ENCODE measurements at places on chromosomes 5 and 9. TPM values are rescaled to one million over a fixed set of nuclear protein-coding genes. Genes with fewer than 3 reads are reported as not detected.

SMIM23 gene
- total RNA-seq = not detected

RICTOR gene
- 42.7 TPM for total RNA-seq

DNA sequence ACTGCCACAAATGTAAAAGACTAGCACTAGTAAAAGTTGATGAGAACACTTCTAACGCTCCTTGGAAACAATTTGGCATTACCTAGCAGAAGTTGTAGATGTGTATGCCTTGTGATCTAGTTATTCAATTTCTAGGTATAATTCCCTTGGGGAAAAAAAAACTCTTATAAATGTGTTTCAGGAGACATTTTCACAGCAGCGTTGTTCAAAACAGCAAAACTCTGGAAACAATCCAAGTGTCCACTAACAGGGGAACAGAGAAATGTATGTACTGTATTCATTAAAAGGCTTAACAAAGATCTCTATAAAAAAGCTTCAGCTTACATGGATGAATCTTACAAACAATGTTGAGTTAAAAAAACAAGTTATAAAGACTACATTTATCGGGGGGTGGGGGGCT lies 30.4 kb downstream of the NR3C1 start:
- no peaks in the 10 kb centered on the region for H3K36me3 ChIP-seq
- no peak overlapping the region for H3K4me3 ChIP-seq
- peaks cover 46% of the 10 kb centered on the region for H3K4me1 ChIP-seq
- H3K27me3 ChIP-seq = no peaks in the 10 kb centered on the region
- no peak for DNase-seq

DNA sequence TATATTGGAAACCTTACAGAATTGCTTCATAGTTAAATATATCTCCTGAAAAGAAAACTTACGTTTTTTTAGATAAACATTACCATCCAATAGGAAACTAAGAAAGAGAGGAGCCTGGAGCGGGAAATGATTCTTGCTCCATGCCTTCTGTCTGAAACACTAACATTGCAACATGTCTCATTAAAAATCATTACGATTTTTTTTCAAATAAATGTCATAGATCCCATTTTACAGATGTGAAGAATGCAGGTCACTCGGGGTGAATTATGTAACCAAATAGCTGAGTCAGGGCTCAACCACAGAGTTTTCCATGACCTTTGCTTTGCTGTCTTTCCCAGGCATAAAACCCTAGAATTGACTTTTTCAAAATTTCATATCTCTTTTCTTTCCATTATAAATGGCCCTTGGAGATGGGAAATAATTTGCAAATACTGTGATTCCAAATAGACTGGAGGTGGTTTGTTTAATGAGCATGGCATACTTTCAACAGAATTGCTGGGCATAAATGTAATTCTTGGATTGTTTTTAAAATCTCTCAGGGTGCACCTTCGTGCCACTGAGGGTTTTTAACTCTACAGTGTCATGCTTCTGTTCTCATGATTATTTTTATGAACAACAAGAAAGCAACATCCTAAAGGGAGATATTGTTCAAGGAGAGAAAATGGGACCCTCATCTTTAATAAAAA lies 302.8 kb downstream of the EBF1 start:
- no peaks in the 10 kb centered on the region for H3K36me3 ChIP-seq
- no peaks in the 10 kb centered on the region for H3K4me1 ChIP-seq
- H3K27me3 ChIP-seq = peaks cover 17% of the 10 kb centered on the region
- no peak overlapping the region for H3K4me3 ChIP-seq
- H3K27ac ChIP-seq = no peak overlapping the region

GPX3 gene
- total RNA-seq = not detected

GRCh38 chr9:7067169-7067568 lies 309.4 kb downstream of the KDM4C start:
- H3K4me1 ChIP-seq = no peaks in the 10 kb centered on the region
- no peak overlapping the region for H3K4me3 ChIP-seq
- H3K27me3 ChIP-seq = no peaks in the 10 kb centered on the region
- H3K36me3 ChIP-seq = peaks cover 4% of the 10 kb centered on the region
- DNase-seq = no peak
- H3K27ac ChIP-seq = no peak overlapping the region

OR2Y1 gene
- not detected for total RNA-seq

- H3K36me3 ChIP-seq = no peaks in the 10 kb centered on the region
- DNase-seq = no peak
- no peak overlapping the region for H3K4me3 ChIP-seq
- no peaks in the 10 kb centered on the region for H3K27me3 ChIP-seq
- no peak overlapping the region for H3K27ac ChIP-seq
- H3K4me1 ChIP-seq = peaks cover 2% of the 10 kb centered on the region
Observed at GRCh38 chr9:134518004-134518606, 123.5 kb upstream of the COL5A1 start.

FAM170A gene
- not detected for total RNA-seq

DNA sequence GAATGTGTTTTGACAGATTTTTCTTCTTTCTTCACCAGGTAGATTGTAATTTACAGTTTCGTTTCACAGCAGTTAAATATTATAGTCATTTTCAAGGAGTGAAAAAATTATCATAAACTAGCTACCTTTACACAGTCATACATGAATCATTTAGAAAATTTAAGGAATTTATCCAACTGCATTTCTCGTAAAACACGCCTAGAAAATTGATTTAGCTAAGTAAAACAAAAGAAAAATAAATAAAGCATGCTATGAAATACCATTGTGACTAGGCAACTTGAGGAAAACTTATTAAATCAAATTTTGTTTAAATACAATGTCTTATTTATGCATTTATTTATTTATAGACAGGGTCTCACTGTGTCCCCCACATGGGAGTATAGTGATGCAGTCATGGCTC lies 109.9 kb upstream of the EMB start:
- H3K4me1 ChIP-seq = peaks cover 16% of the 10 kb centered on the region
- no peaks in the 10 kb centered on the region for H3K27me3 ChIP-seq
- no peak for DNase-seq
- no peak overlapping the region for H3K4me3 ChIP-seq
- no peak overlapping the region for H3K27ac ChIP-seq
- no peaks in the 10 kb centered on the region for H3K36me3 ChIP-seq

GRCh38 chr9:121388140-121388905 lies 18.3 kb upstream of the STOM start:
- H3K4me1 ChIP-seq = peaks cover 12% of the 10 kb centered on the region
- H3K27me3 ChIP-seq = no peaks in the 10 kb centered on the region
- H3K4me3 ChIP-seq = no peak overlapping the region
- DNase-seq = no peak
- no peak overlapping the region for H3K27ac ChIP-seq

- no peaks in the 10 kb centered on the region for H3K4me1 ChIP-seq
- no peak overlapping the region for H3K4me3 ChIP-seq
- H3K27ac ChIP-seq = no peak overlapping the region
- no peaks in the 10 kb centered on the region for H3K36me3 ChIP-seq
- DNase-seq = no peak
Observed at GRCh38 chr5:2542821-2543220, 208.7 kb downstream of the IRX2 start.

DNA sequence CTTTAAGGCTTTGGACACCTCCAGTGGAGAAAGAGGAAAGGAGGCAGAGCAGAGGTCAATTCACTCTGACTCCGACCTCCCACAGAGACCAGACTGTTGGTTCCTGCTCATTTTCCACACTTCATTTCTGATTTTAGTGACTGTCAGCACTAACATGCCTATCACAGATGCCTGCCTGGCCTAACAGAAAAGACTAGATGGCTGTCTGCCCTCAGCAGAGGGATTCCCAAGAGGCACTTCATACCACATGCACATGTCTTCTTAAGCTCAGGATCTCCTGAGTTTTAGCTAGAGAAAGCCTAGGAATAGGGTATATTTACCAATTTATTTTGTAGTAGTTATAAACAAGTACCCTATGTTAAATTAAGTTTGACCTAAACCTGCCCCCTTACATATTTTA lies 336.0 kb downstream of the ENC1 start:
- no peaks in the 10 kb centered on the region for H3K36me3 ChIP-seq
- H3K27ac ChIP-seq = no peak overlapping the region
- peaks cover 9% of the 10 kb centered on the region for H3K27me3 ChIP-seq
- H3K4me3 ChIP-seq = no peak overlapping the region
- DNase-seq = no peak

- no peak for DNase-seq
- no peak overlapping the region for H3K27ac ChIP-seq
- peaks cover 11% of the 10 kb centered on the region for H3K36me3 ChIP-seq
- H3K4me1 ChIP-seq = no peaks in the 10 kb centered on the region
- H3K4me3 ChIP-seq = no peak overlapping the region
Observed at GRCh38 chr5:21181609-21182125, 1193.7 kb upstream of the CDH18 start.

DNA sequence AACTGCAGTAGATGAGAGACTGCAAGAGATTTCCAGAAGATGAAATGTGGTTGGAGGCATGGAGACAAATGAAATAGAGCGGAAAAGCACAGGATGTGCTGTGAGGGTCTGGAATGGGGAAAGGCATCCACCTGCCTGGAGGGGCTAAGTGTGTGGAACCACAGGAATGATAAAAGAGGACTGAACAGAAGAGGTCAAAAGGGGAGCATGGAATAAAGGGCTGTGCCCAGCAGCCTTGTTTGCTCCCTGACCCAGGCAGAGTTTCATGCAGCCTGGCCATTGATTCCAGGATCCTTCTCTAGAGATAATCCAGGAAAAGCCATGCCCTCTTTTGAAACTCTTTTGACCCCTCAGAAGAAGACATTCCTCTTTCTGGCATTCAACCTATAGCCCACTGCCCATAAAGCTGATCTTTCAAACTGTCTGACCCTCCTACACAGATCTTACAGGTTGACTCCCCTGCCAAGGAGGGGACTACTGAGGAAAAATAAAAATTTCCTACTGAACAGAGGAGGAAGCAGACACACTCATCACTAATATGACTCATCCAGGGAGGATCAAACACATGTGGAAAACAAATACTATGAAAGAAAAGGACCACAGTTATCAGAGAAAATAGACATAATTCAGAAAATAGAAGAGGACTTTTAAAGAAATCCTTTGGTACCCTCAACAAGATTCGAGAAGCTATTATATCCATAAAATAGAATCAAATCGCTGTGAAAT lies 273.5 kb upstream of the PCSK5 start:
- H3K36me3 ChIP-seq = no peaks in the 10 kb centered on the region
- H3K4me1 ChIP-seq = no peaks in the 10 kb centered on the region
- H3K27ac ChIP-seq = no peak overlapping the region

- peaks cover 7% of the 10 kb centered on the region for H3K36me3 ChIP-seq
- H3K4me3 ChIP-seq = no peak overlapping the region
- peaks cover 56% of the 10 kb centered on the region for H3K27me3 ChIP-seq
- H3K27ac ChIP-seq = no peak overlapping the region
- no peak for DNase-seq
- peaks cover 11% of the 10 kb centered on the region for H3K4me1 ChIP-seq
Observed at GRCh38 chr5:124730381-124730780, 16.1 kb downstream of the ZNF608 start.

GRCh38 chr5:121399879-121400278 lies 451.8 kb upstream of the FTMT start:
- no peak for DNase-seq
- no peaks in the 10 kb centered on the region for H3K27me3 ChIP-seq
- H3K36me3 ChIP-seq = no peaks in the 10 kb centered on the region
- H3K27ac ChIP-seq = no peak overlapping the region
- H3K4me1 ChIP-seq = no peaks in the 10 kb centered on the region

ZFP2 gene
- total RNA-seq = 0.12 TPM

ADAMTSL1 gene
- total RNA-seq = not detected

CD274 gene
- 97.1 TPM for total RNA-seq

DNA sequence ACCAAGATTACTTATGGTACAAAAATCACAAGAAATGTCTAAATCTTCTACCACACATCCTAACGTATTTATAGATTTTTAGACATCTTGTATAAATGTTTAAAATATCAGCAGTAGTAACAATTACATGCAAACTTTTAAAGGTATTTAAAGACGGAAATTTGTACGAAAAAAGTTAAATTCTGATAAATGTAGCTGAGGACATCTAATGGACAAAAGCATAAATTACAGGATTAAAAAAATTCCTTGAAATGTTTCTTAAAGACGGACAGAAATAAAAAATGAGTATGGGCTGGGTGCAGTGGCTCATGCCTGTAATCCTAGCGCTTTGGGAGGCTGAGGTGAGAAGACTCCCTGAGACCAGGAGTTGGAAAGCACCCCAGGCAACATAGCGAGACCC lies 15.8 kb downstream of the ERCC8 start:
- H3K36me3 ChIP-seq = peaks cover 9% of the 10 kb centered on the region
- no peak for DNase-seq
- no peaks in the 10 kb centered on the region for H3K27me3 ChIP-seq
- no peaks in the 10 kb centered on the region for H3K4me1 ChIP-seq
- H3K27ac ChIP-seq = no peak overlapping the region
- H3K4me3 ChIP-seq = no peak overlapping the region

GRCh38 chr5:89996335-89996734 lies 413.2 kb downstream of the CETN3 start:
- H3K4me1 ChIP-seq = no peaks in the 10 kb centered on the region
- no peak overlapping the region for H3K4me3 ChIP-seq
- no peaks in the 10 kb centered on the region for H3K36me3 ChIP-seq
- no peak for DNase-seq

GRCh38 chr9:114163517-114163951 lies 8.2 kb downstream of the COL27A1 start:
- peaks cover 5% of the 10 kb centered on the region for H3K27me3 ChIP-seq
- H3K4me1 ChIP-seq = no peaks in the 10 kb centered on the region
- H3K36me3 ChIP-seq = no peaks in the 10 kb centered on the region
- no peak for DNase-seq
- H3K4me3 ChIP-seq = no peak overlapping the region
- H3K27ac ChIP-seq = no peak overlapping the region

GRCh38 chr9:85478847-85479246 lies 262.9 kb downstream of the AGTPBP1 start:
- DNase-seq = no peak
- no peaks in the 10 kb centered on the region for H3K36me3 ChIP-seq
- no peak overlapping the region for H3K4me3 ChIP-seq

DNA sequence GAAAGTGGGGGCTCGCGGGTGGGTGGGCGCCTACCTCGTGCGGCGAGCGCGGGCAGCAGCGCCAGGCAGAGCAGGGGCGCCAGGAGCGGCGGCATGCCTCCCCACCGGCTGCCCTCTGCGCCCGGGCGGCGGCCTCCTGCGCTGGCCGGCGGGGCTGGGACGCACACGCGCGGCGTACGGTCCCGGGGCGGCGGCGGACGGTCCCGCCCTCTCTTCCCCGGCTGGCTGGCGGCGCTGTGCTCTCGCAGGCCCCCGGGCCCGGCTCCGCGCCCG lies 220 bp downstream of the NOTCH1 start:
- no peaks in the 10 kb centered on the region for H3K36me3 ChIP-seq
- no peak for DNase-seq
- no peak overlapping the region for H3K27ac ChIP-seq
- H3K4me3 ChIP-seq = no peak overlapping the region
- peaks cover 11% of the 10 kb centered on the region for H3K4me1 ChIP-seq
- H3K27me3 ChIP-seq = no peaks in the 10 kb centered on the region

CRHBP gene
- total RNA-seq = not detected

DNA sequence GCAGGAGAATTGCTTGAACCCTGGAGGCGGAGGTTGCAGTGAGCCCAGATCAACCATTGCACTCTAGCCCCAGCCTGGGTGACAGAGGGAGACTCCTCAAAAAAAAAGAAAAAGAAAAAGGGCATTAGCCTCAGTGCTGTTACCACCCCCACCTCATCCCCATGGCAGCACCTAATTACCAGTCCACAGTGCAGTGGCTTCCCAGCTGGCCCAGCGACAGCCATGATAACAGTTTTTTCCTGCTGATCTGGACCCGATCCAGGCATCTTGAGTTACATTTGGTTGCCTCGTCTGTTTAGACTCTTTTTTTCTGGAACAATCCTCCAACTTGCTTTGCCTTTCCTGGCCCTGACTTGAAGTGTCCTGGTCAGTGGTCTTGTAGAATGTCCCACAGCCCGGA lies 24.4 kb downstream of the NCS1 start:
- H3K4me1 ChIP-seq = no peaks in the 10 kb centered on the region
- no peak for DNase-seq
- H3K36me3 ChIP-seq = no peaks in the 10 kb centered on the region
- H3K4me3 ChIP-seq = no peak overlapping the region
- no peak overlapping the region for H3K27ac ChIP-seq
- no peaks in the 10 kb centered on the region for H3K27me3 ChIP-seq
